ENCODE measurements at places on chromosomes 13 and 19. TPM values are rescaled to one million over a fixed set of nuclear protein-coding genes. Genes with fewer than 3 reads are reported as not detected.

The KLF1 gene
- total RNA-seq: 3.2 TPM

DNA sequence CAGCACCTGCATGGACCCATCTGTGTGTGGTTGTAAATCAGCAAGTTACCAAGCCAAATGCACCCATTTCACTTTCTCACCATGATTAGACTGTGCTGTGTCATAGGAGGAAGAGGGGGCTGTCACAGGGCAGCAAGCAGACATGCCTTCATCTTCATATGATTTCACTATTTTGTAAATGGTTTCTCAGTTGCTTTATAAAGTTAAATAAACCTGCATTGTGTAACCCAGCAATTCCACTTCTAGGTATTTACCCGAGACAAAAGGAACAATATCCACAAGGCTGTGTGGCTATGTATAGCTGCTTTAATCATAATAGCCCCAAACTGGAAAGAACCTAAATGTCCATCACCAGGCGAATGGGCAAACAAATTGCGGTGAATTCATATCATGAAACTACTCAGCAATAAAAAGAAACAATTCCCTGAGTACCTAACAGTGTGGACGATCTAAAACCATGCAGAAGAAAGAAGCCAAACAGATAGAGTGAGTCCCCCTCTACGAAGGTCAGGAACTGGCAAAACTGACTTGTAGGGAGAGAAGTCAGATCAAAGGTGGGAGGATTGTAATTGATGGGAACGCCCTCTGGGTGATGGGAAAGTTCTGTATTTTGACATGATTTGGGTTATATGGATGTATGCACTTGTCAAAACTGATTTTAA, 185.4 kb downstream of the COL4A1 start:
- no peak overlapping the region for H3K4me3 ChIP-seq
- no peak for DNase-seq
- peaks cover 35% of the 10 kb centered on the region for H3K4me1 ChIP-seq
- no peak overlapping the region for H3K27ac ChIP-seq
- no peaks in the 10 kb centered on the region for H3K36me3 ChIP-seq

The PRR12 gene
- total RNA-seq: 6.6 TPM

- H3K27me3 ChIP-seq: peaks cover 3% of the 10 kb centered on the region
- H3K4me1 ChIP-seq: peaks cover 51% of the 10 kb centered on the region
- no peaks in the 10 kb centered on the region for H3K36me3 ChIP-seq
Observed at GRCh38 chr19:47243364-47243775, 12.4 kb upstream of the BBC3 start.

DNA sequence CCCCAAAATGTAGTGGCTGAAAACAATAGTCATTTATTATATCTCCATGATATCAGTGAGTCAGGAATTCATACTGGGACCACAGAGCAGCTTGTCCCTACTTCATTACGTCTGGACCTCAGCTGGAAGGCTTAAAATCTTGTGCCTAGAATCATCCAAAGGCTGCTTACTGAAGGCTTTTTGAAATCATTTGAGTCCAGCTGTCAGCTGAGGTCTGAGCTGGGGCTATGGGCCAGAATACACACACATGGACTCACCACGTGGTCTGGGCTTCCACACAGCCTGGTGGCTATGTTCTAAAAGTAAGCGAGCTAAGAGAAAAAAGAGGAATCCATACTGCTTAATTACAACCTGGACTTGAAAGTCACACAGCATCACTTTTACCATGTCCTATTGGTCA, 209.2 kb downstream of the KCTD12 start:
- no peak for DNase-seq
- no peak overlapping the region for H3K27ac ChIP-seq
- H3K4me1 ChIP-seq: no peaks in the 10 kb centered on the region
- H3K36me3 ChIP-seq: no peaks in the 10 kb centered on the region

DNA sequence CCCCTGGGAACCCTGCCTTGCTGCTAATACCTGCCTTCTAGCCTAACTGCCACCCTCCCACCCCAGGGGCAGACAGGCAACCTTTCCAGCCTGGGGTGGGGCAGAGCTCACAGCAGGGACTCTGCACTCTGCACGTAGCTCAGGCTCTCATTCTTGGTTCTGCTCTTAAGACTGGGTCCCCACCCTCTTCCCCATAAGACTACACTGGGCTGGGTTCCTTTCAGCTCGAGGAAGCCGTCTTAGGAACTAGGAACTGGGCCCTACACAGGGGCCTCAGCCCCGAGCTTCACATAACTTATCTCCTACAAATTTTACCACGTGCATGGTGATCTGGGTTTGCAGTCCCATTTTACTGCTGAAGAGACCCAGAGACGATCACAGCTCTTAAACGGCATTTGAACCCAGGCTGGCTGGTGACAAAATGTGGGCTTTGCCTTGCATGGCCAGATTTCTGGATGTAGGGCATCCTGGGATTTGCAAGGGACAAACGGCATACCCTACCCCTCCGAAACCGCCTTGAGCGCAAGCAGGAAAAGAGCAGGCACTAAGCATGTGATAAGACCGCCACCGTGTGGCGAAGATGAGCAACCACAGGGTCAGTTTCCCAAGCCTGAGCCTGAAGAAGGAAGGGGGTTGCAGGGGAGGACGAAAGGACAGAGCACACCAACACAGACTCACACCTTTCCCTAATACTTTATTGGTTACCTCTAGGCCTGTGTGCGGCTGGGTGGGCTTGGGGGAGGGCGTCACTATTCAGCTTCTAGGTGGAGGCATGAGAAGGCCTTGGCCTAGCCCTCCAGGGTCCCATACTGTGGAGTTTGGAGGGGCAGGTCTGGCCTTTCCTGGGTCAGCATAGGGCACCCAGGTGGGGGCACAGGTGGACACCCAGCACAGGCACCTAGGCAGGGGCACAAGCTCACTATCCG, 5.1 kb downstream of the JUNB start:
- peaks cover 2% of the 10 kb centered on the region for H3K27me3 ChIP-seq
- no peak overlapping the region for H3K4me3 ChIP-seq
- DNase-seq: no peak
- peaks cover 53% of the 10 kb centered on the region for H3K4me1 ChIP-seq
- peaks cover 36% of the 10 kb centered on the region for H3K36me3 ChIP-seq
- H3K27ac ChIP-seq: no peak overlapping the region

DNA sequence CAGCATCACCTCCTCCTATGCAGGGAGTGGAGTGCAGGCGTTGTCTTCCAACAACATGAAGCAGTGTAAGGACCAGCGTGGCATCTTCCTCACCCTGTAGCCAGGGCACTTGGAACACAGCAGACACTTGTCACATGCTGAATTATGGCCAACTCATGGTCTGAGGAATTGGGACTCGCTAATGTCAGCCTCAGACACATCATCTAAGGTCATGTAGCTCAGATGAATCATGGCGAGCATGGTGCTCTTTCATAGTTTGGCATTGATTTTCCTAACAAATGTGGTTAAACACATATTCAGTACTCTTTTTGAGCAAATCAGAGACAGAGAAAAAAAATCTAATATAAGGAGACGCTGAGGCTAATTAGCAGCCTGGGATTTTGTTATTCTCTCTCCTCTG, 99.6 kb upstream of the SGCG start:
- no peaks in the 10 kb centered on the region for H3K4me1 ChIP-seq
- H3K27ac ChIP-seq: no peak overlapping the region
- no peak for DNase-seq
- no peaks in the 10 kb centered on the region for H3K27me3 ChIP-seq
- no peak overlapping the region for H3K4me3 ChIP-seq
- no peaks in the 10 kb centered on the region for H3K36me3 ChIP-seq

- no peaks in the 10 kb centered on the region for H3K36me3 ChIP-seq
- H3K4me3 ChIP-seq: no peak overlapping the region
- H3K27me3 ChIP-seq: no peaks in the 10 kb centered on the region
- DNase-seq: no peak
- H3K4me1 ChIP-seq: no peaks in the 10 kb centered on the region
Observed at GRCh38 chr13:89380101-89380500, 1708.9 kb downstream of the SLITRK5 start.

- H3K36me3 ChIP-seq: peaks cover 43% of the 10 kb centered on the region
- no peak overlapping the region for H3K4me3 ChIP-seq
- peak; percentile 83 for DNase-seq
- no peak overlapping the region for H3K27ac ChIP-seq
- no peaks in the 10 kb centered on the region for H3K27me3 ChIP-seq
- peaks cover 16% of the 10 kb centered on the region for H3K4me1 ChIP-seq
Observed at GRCh38 chr19:33496038-33496895, 25.3 kb downstream of the PEPD start.

GRCh38 chr13:20894245-20894644, 8.3 kb downstream of the XPO4 start:
- no peak for DNase-seq
- no peak overlapping the region for H3K27ac ChIP-seq
- H3K36me3 ChIP-seq: peaks cover 3% of the 10 kb centered on the region
- H3K4me3 ChIP-seq: no peak overlapping the region

DNA sequence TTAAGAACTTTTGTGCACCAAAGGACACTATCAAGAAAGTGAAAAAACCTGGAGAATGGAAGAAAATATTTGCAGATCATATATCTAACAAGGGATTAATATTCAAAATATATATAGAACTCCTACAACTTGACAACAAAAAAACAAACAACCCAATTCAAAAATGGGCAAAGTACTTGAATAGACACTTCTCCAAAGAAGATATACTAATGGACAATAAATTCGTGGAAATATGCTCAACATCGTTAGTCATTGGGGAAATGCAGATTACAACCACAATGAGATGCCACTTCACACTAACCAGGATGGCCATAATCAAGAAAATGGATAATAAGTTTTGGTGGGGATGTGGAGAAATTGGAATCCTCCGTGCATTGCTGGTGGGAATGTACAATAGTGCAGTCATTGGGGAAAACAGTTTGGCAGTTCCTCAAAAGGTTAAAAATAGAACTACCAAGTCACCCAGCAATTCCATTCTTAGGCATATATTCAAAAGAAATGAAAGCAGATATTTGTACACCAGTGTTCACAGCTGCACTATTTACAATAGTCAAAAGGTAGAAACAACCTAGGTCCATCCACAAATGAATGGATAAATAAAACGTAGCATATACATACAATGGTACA, 2.2 kb upstream of the LSR start:
- H3K27ac ChIP-seq: no peak overlapping the region
- H3K36me3 ChIP-seq: no peaks in the 10 kb centered on the region
- peaks cover 16% of the 10 kb centered on the region for H3K4me1 ChIP-seq

The OR7D2 gene
- total RNA-seq: 0.06 TPM

GRCh38 chr13:45809801-45810394, 41.7 kb downstream of the SIAH3 start:
- DNase-seq: no peak
- H3K36me3 ChIP-seq: no peaks in the 10 kb centered on the region
- H3K27ac ChIP-seq: no peak overlapping the region
- H3K27me3 ChIP-seq: no peaks in the 10 kb centered on the region
- peaks cover 4% of the 10 kb centered on the region for H3K4me1 ChIP-seq
- no peak overlapping the region for H3K4me3 ChIP-seq

The KIR2DL4 gene
- not detected for total RNA-seq

GRCh38 chr13:109362616-109363015, 423.8 kb downstream of the IRS2 start:
- no peaks in the 10 kb centered on the region for H3K36me3 ChIP-seq
- no peaks in the 10 kb centered on the region for H3K27me3 ChIP-seq
- H3K4me3 ChIP-seq: no peak overlapping the region

DNA sequence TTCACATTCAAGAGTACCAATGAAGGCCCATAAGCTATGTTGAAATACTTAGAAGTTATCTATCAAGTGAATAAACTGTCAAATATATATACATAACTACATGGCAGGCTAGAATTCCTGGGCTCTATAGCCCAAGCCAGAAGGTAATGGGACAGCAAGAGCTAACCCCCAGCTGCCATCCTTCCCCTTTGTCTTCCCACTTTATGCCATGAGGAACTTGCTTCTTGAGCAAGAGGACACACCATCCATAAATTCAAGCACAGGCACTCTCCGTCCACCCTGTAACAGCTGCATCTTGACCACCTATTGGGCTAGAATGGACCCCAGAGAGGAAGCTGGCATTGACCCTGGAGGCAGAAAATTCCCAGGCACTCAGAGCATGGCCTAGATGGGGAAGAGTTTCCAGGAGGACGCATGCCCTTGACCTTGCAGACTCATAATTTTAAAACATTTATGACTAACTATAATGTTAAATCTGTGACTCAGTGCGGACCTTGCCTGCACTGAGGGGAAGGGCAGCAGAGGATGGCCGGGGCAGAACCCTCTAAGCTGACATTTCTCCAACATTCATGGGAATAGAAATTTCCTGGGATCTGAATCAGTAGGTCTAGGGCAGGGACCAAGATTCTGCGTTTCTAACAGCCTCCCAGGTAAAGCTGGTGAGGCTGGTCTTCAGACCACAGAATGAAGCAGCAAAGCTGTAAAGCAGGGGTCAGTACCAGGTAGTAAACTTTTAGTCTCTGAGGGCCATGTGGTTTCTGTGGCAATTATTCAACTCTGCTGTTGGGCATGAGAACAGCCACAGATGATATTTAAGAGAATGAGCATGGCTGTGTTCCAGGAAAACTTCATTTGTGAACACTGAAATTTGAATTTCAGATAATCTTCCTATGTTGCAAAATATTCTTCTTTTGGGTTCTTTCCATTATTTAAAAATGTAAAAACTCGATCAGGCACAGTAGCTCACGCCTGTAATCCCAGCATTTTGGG, 71.4 kb upstream of the CLDN10 start:
- H3K4me1 ChIP-seq: peaks cover 5% of the 10 kb centered on the region
- no peak for DNase-seq
- no peak overlapping the region for H3K27ac ChIP-seq
- no peaks in the 10 kb centered on the region for H3K36me3 ChIP-seq

DNA sequence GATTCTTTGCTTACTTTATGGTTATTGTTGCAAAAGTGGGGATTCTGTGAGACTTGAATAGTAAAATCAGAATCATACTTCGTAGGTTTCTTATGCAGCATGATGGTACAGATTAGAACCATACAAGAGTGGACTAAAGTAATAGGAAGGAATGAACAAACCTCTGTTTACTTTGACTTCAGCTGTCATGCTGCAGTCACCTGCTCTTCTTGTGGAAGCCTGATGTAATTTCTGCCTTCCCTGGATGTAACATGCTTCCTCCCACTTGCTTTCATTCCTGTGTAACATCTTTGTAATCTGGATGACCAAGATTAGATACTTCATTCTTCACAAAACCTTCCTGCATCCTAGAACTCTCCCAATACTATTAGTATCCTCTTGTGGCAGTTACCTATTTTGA, 235.0 kb downstream of the PCCA start:
- no peak for DNase-seq
- peaks cover 4% of the 10 kb centered on the region for H3K36me3 ChIP-seq
- no peak overlapping the region for H3K4me3 ChIP-seq
- H3K4me1 ChIP-seq: no peaks in the 10 kb centered on the region

DNA sequence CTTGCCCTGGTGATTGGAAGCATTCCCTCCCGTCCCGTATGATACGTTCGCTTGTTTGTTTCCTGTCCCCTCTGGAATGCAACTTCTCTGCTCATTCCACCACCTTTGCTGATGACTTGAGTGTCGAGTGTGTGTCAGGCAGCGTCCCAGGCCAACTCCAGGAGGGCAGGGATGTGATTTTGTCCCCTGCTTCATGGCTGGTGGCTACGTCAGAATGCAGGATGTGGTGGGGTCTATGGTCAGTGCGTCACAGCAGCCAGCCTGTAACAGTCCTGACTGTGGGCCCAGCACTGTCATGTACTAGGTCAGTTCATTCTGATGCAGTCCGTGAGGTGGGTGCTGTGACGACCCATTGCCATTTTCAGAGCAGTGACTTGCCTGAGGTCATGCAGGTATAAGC, 16.2 kb downstream of the BRSK1 start:
- H3K27ac ChIP-seq: no peak overlapping the region
- no peak overlapping the region for H3K4me3 ChIP-seq
- DNase-seq: no peak
- H3K27me3 ChIP-seq: no peaks in the 10 kb centered on the region
- peaks cover 75% of the 10 kb centered on the region for H3K36me3 ChIP-seq

All from spinal cord (tissue), 10 donors.